ENCODE measurements at places on chromosomes 4 and X. TPM values are rescaled to one million over a fixed set of nuclear protein-coding genes. Genes with fewer than 3 reads are reported as not detected.

The EMD gene
- polyA plus RNA-seq, result 67.6 TPM

DNA sequence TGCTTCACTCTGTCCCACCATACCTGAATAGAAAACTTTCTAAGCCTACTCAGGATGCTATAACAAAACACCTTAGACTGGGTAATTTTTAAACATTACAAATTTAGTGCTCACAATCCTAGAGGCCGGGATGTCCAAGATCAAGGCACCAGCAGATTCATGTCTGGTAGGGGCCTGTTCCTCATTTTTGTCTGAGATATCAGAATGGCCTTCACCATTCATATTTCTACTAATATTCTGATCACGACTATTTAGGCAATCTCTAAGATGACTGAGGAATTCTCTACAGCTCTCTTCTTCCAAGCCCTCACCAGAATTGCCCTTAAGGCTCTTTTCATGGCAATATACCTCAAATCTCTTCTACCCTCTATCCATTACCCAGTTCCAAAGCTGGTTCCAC lies 77.4 kb upstream of the NRK start:
- DNase-seq, result no peak

DNA sequence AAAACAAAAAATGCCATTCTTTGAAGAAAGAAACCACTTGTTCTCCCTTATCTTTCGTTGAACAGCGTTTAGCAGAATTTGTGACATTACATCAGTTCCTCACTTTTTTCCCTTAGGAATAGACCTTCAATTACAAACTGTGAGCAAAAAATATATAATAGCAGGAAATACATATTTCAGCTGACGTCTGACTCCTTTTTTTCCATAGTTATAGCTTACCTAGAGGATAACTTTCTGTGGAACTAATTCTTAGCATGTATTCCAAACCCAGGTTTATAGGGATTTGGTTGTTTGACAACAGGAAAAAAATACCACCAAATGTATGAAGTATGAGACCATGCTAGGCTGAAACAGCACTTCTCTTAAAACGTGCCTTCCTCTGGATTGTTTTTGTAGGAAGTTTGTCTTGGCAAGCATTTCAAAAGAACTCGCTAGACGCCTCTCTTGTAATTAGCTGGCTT lies 2.0 kb upstream of the LIMCH1 start:
- DNase-seq, result no peak

- no peak for DNase-seq
These were observed 1303.0 kb upstream of the AGA start for GRCh38 chr4:178745203-178745602.

DNA sequence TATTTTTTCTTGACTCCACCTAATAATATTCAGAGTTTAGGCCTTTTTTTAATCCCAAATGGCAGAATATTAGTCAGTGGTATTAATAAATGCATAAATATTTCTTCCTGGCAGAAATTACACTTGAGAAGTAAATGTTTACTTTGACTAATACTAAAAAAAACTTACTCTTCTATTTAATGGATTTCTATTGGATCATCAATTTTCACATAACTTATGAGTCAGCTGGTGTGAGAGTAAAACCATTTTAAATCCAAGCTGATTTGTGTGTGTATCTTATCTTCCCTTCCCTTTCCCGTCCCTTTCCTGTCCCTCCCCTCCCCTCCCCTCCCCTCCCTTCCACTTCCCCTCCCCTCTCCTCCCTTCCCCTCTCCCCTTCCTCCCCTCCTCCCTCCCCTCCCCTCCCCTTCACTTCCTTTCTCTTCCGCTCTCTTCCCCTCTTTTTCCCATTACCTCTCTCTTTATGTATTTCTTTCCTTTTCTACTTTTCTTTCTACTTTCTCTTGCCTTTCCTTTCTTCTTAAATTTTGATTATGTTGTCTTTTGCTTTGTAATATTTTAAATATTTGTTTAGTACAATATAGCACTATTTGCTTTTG lies 630.1 kb upstream of the EPHA5 start:
- DNase-seq, result no peak

- DNase-seq, result no peak
These were observed 19.4 kb upstream of the CPLX1 start for GRCh38 chr4:845233-845835.

The RPL9 gene
- 503 TPM for polyA plus RNA-seq

- DNase-seq, result no peak
These were observed 932 bp downstream of the GRIA2 start for GRCh38 chr4:157221426-157221894.

The BMP3 gene
- polyA plus RNA-seq, result 16.9 TPM

The XPNPEP2 gene
- polyA plus RNA-seq, result 53.7 TPM

DNA sequence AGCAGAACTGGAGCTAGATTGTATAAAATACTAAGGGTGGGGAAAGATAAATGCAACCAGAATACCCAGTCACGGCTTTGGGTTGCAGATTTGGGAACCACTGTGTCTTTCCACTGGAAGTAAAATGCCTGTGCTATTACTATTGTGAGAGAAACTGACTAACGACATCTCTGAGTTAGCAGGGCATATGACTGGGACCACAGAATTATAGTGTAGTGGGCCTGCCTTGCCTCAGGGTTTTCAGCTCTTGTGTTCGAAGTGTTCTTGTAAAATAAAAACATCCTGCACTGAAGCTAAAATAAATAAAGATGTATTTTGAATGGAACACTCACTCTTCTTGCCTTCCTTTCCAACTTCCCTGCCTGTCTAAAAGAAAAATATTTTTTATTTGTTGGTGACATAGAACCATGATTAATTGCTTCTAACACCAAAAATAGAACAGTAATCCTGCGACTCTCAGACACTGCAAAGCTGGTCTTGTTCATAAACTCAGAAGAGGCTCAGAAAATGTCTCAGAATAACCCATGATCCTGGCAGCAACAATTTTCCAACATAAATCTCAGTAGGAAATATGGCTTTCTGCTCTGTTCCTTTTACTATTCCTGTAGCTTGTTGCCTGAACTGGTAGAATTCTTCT lies 104.2 kb downstream of the FAM47B start:
- no peak for DNase-seq

- DNase-seq, result no peak
These were observed 50.9 kb downstream of the FAM193A start for GRCh38 chr4:2587213-2587823.

DNA sequence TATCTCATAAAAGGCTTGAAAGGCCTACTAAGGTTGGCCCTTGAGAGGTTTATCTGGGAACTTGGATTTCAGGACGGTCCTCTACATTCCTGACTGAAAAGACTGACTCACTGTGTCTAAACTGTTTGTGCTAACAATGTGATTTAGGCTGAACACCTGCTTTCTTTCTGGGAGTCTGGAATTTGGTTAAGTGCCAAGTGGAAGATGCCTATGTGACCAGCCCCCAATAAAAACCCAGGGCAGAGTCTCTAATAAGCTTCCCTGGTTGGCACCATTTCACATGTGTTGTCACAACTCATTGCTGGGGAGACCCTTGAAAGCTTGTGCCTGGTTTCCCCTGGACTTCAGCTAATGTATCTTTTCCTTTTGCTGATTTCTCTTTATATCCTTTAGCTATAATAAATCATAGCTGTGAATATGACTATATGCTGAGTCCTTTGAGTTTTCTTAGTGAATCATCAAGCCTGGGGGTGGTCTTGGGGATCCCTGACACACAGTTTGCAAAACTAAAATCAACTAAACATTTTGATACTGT lies 55.1 kb downstream of the GPR82 start:
- DNase-seq, result no peak

The KLHL15 gene
- 15.1 TPM for polyA plus RNA-seq

DNA sequence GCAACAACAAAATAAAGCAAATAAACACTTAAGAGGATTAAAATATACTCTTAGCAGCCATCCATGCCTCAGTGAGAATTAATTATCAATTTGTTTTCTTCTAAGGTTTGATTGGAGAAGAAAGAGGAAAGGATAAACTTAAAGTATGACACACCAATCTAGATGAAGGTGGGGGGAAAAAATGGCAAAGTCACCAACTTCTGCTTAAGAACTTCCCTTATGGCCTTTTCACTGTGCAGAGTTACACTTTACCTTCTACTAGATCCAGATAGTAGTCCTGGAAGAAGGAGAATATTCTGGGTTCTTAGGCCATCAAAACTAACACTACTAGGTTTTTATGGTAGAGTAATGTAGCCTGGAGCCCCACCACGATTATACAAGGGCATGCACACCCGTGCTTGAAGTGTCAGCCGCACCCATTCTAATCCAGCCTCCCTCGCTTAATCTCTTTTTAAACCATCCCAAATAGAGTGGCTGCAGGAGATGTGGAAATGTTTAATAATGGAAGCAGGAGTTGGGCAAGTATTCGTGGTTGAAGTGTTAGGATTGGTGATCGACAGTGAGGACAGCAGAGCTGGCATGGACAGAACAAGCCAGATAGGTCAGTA lies 14.1 kb downstream of the ENPEP start:
- DNase-seq, result no peak

GRCh38 chr4:118983831-118984230 lies 95.2 kb downstream of the SYNPO2 start:
- no peak for DNase-seq

The RAB40A gene
- 2.1 TPM for polyA plus RNA-seq

The SLBP gene
- polyA plus RNA-seq, result 95.6 TPM

GRCh38 chr4:100842856-100843255 lies 325.0 kb upstream of the EMCN start:
- no peak for DNase-seq

DNA sequence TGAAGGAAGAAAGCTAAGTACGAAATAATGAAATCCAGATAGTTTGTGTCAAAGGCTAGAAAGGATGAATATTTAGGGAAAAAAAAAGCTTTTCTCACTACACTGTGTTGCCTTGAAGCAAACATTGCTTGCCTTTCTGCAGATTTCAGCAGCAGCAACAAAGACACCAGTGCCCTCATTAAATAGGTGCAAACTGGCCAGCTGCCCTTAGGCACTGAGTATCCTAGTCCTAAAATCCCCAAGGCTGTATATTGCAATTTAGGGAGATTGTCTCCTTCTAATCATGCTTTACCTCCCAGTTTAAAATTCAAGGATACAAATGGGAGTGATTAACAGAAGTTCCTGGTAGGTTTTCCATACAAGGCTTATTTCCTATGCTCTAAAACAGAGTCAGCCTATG lies 8.6 kb upstream of the FAT4 start:
- DNase-seq, result no peak

The TCEAL6 gene
- 0.19 TPM for polyA plus RNA-seq

The ARSD gene
- 56.1 TPM for polyA plus RNA-seq

- no peak for DNase-seq
These were observed 720.0 kb downstream of the PCDH18 start for GRCh38 chr4:136812100-136812880.

DNA sequence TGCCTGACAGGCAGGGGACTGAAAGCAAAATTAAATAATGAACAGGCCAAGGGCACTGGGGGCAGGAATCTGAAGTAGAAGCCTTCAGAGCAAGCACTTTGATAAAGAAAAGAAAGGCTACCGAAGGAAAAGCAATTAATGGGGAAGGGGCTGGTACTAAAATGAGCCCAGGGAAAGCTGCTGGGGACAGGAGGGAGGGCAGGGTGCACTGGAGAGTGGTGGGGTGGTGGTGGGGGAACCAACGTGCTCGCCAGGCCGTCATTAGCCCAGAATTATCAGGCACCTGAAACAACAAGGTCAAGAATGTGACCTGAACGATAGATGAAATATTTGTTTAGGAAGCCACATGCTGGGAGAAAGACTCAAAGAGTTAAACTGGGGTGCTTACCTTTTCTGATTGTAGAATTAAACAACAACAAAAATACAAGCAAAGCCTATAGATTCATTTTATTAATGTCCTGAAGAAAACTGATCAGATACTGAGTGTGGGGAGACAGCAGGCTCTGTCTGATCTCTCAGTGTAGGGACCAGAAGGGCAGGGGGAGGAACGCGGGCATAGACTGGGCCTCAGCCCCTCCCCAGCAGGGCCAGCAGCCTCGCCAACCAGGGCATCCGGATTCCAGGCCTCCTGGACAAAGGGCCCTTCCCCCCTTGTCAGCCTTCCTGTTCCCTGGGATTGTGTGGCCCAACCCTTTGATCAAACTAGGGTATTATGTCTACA lies 239.7 kb upstream of the KLF3 start:
- no peak for DNase-seq

The HERC6 gene
- polyA plus RNA-seq, result 9.9 TPM

DNA sequence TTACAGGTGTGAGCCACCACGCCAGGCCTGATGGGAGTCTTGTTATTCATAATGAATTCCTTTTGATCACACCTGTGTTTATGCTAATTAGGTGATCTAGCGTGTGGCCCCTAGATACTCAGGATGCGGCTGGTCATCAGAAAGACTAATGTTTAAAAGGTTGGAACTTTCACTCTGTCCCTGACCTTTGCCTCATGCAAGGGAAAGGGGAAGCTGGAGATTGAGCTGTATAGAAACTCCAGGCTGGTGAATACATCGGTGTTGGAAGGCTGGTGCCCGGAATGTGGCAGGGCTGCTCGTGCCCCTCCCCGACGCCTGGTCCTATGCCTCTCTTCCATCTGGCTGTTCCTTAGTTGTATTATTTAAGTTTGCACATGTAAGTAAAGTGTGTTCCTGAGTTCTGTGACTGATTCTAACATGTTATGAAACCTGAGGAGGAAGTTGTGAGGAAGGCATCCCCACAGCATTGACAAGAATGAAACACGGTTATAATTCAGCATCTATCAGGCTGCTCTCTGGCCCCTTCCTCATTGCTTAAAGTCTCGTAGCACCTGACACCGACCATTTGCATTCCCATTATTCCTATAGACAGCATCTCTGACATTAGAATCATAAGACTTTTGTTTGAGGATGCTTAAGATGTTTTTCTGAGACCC lies 28.9 kb downstream of the CASP3 start:
- no peak for DNase-seq

DNA sequence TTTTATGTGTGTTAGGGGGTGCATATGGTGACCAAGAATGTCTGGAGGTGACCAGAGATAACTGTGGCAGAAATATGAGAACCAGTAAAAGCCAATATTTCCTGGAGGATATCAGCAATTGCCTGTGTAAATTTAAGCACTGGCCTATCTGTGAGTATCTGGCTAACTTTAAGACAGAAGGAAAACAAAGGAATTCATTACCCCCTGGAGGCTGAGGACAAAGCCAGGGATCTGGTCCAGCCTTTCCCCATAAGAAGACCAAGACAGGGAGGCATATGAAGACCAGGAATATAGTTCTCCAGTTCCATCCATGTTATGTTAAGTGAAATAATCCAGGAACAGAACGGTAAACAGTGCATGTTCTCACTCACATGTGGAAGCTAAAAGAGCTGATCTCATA lies 49.2 kb downstream of the MFAP3L start:
- no peak for DNase-seq
